ENCODE measurements at places on chromosomes 11 and 22.

DNA sequence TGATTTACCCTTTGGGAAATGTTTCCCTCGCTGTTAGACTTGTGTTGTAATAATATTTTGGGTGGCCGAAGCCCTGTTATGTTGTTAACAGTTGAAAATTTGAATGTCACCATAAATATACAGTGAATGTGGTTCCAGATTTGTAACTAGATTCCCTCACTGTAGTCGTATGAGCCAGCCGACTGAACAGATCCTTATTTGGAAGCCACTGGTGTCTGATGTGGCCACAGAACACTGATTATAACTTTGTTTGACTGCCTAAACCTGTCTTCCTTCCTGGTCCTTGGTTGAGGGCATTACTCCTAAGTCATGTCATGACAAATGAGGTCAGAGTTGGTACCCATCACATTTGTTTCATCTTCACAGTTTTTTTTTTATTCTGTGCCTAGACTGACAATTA, 45.4 kb downstream of the YAP1 start:
- DNase-seq: no peak

DNA sequence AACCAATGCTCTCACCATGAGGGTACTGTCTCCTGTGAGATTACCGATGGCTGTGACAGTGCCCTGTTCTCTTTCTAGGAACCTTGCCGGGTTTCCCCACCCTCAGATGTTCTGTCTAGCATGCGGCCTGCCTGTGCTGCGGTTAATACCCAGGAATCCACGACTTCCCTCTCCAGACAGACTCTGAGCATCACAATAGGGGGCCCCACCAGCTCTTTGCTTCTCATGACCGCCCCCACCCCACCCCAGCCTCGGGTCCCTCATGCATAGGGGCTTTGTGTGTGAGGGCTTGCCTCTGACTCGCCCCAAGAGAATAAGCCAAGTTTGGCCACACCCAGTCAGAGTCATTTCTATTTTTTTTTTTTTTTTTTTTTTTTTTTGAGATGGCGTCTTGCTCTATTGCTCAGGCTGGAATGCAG, 10.3 kb downstream of the PARVG start:
- DNase-seq: peak; percentile 28

DNA sequence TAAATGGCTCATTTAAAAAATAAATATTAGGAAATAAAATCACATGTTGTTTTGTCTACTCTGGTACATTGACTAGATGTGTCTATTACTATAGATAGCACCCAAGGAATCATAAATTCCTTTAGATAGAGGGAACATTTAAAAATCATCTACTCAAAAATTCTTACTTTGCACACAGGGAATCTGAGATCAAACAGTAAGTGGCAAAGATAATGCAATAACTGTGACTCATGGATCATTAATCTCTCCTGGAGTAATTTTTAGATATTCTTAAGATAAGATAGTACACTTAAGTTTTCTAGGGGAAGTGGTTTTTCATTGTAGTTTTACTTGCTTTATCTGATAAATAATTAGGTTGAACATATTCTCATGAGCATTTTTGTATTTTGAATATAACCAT, 468.9 kb downstream of the LUZP2 start:
- DNase-seq: no peak

- DNase-seq: peak; percentile 98
Measured at GRCh38 chr11:114400216-114400914, at the start of the genes C11orf71 and RBM7. Gene C11orf71 (minus strand): TSS chr11:114400511. CDS start chr11:114400331, 180 bp downstream. Gene RBM7 (plus strand): TSS chr11:114400666. CDS start chr11:114400672, 6 bp downstream.

Data from activated naive CD4-positive, alpha-beta T cell treated with anti-CD3 and anti-CD28 coated beads, Interleukin-2, amount 50 U/mL, for 16 hours (primary cell).